NCI-H82 (cell line): ENCODE measurements at places on chromosomes 3 and 15.

GRCh38 chr3:185420762-185421161, 57.8 kb downstream of the MAP3K13 start:
- no peak for DNase-seq

GRCh38 chr3:120625159-120625586, 29.0 kb downstream of the NDUFB4 start:
- DNase-seq, result peak; percentile 58

GRCh38 chr3:64195789-64196188, 29.5 kb downstream of the PRICKLE2 start:
- no peak for DNase-seq

- DNase-seq, result no peak
Measured at GRCh38 chr3:193506921-193507320, 47.8 kb downstream of the ATP13A4 start.

DNA sequence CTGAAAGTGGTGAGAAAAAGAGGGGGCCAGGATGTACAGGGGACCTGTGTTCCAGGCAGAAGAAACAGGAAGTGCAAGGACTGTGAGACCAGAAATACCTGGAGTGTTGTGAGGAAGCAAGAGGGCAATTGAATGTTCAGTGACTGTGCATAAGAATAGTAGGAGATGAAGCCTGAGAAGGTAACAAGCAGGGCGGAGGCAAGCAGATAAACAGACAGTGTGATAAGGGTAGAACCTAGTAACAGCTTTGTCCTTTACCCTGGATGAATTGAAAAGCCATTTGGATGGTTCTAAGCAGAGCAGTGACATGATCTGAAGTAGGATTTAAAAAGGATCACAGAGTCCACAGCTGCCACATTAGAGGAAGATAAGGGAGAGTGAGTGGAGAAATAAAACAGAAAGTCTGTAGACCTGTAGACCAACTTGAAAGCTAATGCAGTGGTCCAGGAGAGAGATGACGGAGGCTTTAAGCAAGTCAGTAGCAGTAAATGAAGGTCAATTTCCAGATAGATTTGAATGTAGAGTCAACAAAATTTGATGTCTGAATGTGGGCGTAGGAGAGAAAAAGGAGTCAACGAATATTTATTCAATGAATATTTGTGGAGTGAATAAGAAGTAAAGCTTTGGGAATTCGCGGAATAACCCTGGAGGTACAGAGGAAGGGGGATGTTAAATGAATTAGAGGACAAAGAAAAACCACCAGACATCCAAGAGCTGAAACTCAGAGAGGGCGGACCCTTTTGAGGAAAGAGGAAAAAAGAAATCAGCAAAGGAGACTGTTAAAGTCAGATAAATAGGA, 4.2 kb upstream of the PLOD2 start:
- DNase-seq, result peak; percentile 62

GRCh38 chr3:46440531-46441294, 24.0 kb downstream of the LTF start:
- DNase-seq, result no peak

- peak; percentile 93 for DNase-seq
Measured at GRCh38 chr15:61173899-61174689, 55.0 kb downstream of the RORA start.

DNA sequence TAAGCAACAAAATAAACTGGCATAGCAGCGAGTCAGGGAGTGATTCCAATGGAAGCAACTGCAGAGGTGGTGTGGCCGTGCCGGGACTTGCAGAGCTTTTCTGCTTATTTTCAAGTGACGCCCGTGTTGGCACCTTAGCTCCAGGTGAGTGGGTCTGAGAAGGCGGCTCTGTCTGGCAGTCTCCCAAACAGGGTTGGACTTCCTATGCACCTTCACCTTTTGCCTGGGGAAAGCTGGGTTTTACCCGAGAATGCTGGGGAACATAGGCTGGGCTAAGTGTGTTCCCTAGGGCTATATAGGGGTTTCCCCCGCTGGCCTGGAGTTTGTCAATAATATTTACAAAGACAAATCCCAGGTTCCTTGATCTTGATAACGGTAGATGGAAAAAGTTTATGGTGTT, 179.9 kb upstream of the TBL1XR1 start:
- no peak for DNase-seq

DNA sequence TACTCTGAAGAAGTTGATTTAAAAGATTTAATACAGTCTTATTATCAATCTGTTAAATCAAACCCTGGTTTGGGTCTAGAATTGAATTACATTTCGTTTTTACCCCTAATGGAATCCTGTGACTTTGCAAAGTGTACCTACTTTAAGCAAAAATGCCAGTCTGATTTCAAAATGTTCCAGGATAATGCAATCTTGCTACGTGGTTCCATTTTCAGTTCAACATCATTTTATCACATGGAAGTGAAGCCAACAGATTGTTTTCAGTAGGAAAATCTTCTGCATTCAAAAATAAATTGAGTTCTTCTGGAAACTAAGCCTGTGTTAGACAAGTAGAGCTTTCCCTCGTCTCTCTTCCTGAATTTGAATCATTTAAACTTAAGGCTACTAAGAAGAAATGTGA, 356.4 kb downstream of the CHST2 start:
- no peak for DNase-seq

GRCh38 chr15:98706387-98706786, 58.0 kb downstream of the IGF1R start:
- DNase-seq, result no peak

DNA sequence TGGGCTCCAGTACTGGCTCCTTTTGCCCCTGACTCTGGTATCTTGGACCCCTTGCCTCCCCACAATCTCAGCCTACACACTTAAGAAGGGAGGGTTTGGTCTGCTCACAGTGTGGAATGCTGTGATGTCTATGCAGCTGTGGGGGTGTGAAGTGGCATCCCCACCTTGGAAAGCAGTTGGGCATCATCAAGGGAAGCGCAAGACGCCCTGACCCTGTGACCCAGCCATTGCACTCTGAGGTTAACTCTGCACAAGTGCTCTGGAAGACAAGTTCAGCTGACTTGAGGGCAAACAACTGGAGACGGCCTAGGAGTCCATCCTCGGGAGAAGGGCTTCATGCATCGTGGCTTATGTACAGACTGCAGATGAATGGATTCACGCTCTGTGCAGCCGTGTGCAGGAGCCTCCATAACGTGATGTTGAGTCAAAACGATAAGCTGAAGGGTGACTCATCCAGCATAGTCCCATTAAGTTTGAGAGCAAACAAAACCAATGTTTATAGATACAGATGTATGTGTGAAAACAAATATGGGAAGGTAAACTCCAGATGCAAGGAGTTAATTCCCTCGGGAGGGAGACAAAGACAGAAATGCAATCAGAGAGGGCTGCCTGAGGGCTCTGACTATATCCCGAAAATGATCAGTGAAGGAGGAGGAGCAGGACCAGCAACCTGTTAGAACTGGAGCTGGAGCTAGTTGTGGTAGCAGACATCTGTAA, 86.8 kb downstream of the LSM3 start:
- DNase-seq, result peak; percentile 7

GRCh38 chr15:100732211-100733055, 130.0 kb downstream of the ASB7 start:
- no peak for DNase-seq

DNA sequence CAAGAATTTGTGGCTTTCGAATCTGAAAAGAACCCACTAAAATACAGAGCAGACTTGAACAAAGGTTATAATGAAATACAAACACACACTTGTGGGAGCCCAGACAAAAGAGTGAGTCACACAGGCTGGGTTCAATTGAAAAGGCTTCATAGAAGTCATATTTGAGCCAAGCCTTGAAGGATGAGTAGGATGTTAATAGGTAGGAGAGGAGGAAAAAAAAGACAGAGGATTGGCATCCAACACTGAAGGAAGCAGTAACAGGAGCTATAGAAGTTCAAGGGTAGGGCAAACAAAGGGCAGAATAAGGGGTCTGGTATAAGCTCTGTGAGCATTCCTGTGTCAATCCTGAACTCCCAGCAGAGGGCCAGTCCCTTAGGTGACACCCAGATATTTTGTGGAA, 325.4 kb downstream of the FOXP1 start:
- no peak for DNase-seq

GRCh38 chr15:99614749-99615288, 49.0 kb downstream of the MEF2A start:
- DNase-seq, result no peak

GRCh38 chr3:11555211-11555782, 88.4 kb downstream of the VGLL4 start:
- no peak for DNase-seq

GRCh38 chr3:197709135-197709534, 27.6 kb downstream of the RUBCN start:
- DNase-seq, result no peak

DNA sequence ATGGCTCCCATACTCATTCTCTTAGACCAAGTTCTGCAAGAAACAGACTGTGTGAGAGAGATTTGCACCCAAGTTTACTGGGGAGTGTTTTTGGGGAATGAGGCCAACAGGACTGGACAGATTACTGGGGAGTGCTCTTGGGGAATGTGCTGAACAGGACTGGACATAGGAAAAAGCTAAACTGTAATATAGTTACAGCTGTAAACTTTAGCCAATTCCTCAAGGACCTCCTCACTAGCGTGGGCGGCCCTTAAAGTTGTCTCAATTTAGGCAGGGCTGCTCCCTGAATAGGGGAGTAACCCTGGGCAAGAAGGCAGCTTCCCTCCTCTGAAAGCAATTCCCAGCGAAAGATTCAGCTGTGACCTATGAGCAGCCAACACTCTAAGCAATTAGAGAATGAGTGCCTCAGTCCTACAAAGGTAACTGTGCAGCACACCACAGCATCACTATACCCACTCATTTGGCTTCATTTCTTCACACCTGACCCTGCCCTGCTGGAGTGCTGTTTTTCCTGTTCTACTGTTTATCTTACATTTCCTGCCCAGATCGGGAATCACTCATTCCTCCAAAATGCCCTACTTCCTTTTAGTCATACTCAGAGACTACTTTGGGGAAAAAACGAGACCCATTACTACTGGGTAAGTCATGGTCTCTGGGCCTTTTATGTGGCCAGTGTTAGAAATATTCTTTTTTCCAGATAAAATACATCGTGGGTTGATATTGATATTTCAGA, 41.3 kb upstream of the TRIM42 start:
- DNase-seq, result no peak

GRCh38 chr15:101187820-101188636, 63.8 kb downstream of the CHSY1 start:
- DNase-seq, result no peak

GRCh38 chr3:192907784-192908183, 9.9 kb downstream of the MB21D2 start:
- no peak for DNase-seq

GRCh38 chr3:117105686-117106085, 396.1 kb downstream of the TUSC7 start:
- DNase-seq, result no peak

GRCh38 chr3:138219255-138219654, 32.2 kb downstream of the ARMC8 start:
- DNase-seq, result no peak

- peak; percentile 93 for DNase-seq
Measured at GRCh38 chr15:36879568-36880222, 220.7 kb downstream of the MEIS2 start.

- DNase-seq, result no peak
Measured at GRCh38 chr3:23546181-23546580, 259.6 kb upstream of the UBE2E1 start.

DNA sequence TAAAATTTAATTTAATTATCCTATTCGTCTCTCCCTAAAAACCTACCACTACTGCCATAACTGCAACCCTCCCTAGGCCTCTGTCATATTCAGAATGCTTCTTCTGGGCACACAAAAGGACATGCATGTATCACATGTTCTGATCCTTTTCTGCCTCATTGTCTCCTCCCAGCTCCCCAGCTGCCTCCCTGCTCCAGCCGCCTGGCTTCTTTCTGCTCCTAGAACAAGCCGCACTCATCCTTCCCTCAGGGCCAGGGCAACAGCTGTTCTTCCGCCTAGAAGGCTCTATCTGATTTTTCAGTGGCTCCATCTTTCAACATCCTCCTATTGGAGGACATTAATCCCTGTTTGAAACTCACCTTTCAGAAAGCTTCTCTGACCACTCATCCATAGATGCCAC, 38.6 kb downstream of the TMED3 start:
- peak; percentile 91 for DNase-seq
